Kidney (tissue), 22 donors: ENCODE measurements at places on chromosomes 16 and 17. TPM values are rescaled to one million over a fixed set of nuclear protein-coding genes. Genes with fewer than 3 reads are reported as not detected.

The GPRC5B gene
- total RNA-seq: 53.1 TPM

The KRTAP17-1 gene
- not detected for total RNA-seq

The TBC1D3K gene
- not detected for total RNA-seq

The MYADML2 gene
- not detected for total RNA-seq

The NAGLU gene
- total RNA-seq: 37.5 TPM

The CES3 gene
- 2.1 TPM for total RNA-seq

The GINS2 gene
- total RNA-seq: 0.88 TPM

The SRCIN1 gene
- 6.1 TPM for total RNA-seq

The MEFV gene
- total RNA-seq: 4.1 TPM

The KLHL10 gene
- 0.28 TPM for total RNA-seq

The SNX20 gene
- 6.2 TPM for total RNA-seq

The ABCA5 gene
- 25.1 TPM for total RNA-seq
